ENCODE measurements at places on chromosomes 4 and X. TPM values are rescaled to one million over a fixed set of nuclear protein-coding genes. Genes with fewer than 3 reads are reported as not detected.

The EIF2S3 gene
- 364 TPM for total RNA-seq

The CXCR3 gene
- not detected for total RNA-seq

The MAGEA2 gene
- total RNA-seq: not detected

The MAGIX gene
- 2.8 TPM for total RNA-seq

All from mammary epithelial cell (primary cell).